ENCODE measurements at places on chromosomes 12 and 14.

GRCh38 chr12:3274664-3275063 lies 197.5 kb downstream of the TSPAN9 start:
- no peak for DNase-seq

- no peak for DNase-seq
Measured at GRCh38 chr12:459430-460258, at the start of gene B4GALNT3. Gene B4GALNT3, plus strand, starts transcription at chr12:459939. Its CDS starts 438 bp downstream, at chr12:460377.

DNA sequence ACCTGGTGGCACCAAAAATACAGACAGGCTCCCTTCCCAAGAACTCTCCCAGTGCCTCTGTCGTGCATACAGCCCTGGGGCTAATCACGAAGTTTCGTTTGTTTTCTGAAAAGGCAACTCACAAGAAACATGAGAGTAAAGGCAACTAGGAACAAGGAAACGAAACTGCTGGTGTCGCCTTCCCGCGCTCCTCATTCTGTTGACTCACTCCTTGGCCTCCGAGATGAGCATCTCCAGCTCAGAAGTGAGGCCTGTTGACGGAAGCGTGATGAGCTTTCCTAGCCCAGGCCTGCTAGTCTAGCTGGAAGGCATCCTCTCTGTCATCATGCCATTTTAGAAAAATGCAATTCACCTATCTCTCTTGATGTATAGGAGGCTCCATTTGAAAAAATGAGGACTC lies 50.5 kb downstream of the TTC9 start:
- DNase-seq: no peak

DNA sequence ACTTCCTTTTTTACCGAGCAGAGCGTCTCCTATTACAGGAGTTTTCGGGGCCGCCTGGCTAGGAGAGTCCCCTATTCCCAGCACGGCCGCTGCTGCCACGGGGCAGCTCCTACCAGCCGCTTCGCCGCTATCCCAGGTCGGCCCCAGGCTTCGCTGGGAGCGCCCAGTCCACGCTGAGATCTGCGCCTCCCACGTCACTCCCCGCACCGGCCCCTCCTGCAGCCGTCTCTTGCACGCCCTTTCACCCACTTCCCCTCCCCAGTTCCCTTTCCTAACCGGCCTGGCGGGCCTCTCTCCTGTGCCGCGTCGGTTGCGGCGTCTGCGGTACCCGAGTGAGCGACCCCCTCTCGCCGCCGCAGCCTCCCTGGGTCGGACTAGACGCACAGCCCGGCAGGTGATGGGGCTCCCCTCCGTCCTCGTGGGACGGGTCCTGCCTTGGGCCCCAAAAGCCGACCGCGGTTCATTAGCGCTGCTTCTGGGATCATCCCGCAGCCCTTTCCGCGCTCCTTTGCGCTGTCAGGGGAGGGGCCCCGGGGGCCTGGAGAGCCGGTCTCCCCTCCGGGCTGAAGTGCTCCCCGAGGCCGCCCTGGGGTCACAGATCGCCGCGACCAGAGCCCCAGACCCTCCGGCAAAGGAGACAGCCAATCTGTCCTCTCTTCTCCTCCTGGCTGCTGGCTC lies 1318.4 kb downstream of the TMEM121 start:
- DNase-seq: no peak

GRCh38 chr14:91996948-91997371 lies 42.9 kb downstream of the TRIP11 start:
- DNase-seq: peak; percentile 87

DNA sequence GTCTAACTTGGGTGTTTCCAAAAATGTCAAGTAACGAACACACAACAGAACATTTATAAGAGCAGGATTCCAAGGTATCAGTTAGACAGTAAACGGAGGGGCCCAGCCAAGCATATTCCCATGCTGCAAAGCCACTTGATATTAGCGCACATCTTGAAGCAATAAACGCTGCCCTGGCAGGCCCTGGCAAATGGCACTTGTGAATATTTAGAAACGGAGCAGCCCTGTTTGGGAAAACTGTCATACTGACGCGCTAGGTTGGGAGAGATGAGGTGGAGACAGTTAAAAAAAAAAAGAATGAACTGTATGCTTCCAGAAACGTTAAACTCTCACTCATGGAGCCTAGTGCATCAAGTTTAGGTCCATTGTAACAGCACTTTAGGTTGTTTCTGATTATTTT lies 9.3 kb downstream of the DGLUCY start:
- DNase-seq: no peak

DNA sequence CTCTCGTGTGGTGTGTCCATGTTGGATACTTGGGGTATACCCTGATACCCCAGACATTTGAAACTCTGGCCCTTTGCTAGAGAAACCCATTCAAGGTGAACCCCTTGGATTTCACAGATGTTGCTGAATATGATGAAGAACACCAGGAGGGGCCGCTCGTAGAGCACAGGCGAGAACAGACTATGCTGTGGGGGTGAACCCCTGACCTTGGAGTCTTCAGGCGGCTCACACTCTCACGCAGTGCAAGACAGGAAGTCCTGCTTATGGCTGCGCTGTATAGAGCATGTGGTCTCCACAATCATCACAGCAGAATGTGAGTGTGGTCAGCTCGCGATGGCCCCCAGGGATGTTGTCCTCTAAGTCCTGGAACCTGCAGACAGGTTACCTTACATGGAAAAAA lies 60.4 kb downstream of the SLC15A4 start:
- DNase-seq: no peak

GRCh38 chr12:71223139-71223538 lies 65.3 kb upstream of the TSPAN8 start:
- no peak for DNase-seq

DNA sequence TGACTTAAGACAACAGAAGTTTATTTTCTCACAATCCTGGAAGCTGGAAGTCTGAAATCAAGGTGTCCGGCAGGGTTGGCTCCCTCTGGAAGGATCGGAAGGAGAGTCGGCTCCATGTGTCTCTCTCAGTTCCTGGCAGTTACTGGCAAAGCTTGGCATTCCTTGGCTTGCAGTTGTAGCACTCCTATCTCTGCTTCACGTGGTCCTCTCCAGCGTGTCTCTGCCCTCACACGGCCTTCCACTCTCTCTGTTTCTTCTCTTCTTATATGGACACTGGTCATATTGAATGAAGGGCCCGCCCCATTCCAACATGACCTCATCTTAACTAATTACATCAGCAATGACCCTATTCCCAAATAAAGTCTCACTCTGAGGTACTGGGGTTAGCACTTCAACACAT lies 60.1 kb upstream of the TUNAR start:
- DNase-seq: no peak

DNA sequence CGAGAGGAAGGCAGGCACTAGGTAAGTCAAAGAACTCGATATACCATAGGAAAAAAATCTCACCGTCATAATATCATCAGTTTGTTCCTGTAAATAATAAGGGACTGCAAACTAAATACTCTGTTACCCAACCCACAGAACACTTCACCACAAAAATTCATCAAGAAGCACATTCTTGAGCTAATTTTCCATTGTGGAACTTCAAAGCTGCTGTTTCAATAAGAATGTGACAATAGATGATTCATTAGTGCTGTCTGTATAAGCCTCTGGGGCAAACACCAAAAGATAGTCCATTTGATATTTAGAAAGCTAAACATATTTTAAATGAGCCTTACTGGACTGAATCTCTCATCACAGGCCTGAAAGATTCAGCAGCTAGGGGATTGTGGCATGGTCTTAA lies 219.4 kb downstream of the KSR2 start:
- DNase-seq: no peak

DNA sequence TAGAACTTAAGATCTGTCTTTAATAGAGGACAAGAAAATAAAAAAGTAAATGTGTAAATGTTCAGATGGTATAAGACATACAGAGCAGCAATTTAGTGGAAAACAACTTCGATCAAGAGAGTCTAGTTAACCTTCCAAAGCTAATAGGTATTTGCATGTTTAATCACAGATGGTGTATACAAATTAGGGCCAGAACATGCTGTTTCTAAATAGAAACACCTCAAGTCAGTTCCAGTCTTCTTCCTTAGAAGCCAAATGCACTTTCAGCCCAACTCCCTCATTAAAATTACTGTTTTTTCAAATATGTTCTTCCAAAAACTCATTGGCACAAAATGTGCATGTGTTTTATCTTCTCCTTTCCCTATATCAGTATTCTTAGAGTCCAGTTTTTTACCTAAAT lies 604.4 kb downstream of the SLC6A15 start:
- DNase-seq: no peak

GRCh38 chr12:68069275-68069674 lies 80.0 kb downstream of the IFNG-AS1 start:
- no peak for DNase-seq

- no peak for DNase-seq
Measured at GRCh38 chr14:100686858-100687257, 39.8 kb upstream of the DLK1 start.

DNA sequence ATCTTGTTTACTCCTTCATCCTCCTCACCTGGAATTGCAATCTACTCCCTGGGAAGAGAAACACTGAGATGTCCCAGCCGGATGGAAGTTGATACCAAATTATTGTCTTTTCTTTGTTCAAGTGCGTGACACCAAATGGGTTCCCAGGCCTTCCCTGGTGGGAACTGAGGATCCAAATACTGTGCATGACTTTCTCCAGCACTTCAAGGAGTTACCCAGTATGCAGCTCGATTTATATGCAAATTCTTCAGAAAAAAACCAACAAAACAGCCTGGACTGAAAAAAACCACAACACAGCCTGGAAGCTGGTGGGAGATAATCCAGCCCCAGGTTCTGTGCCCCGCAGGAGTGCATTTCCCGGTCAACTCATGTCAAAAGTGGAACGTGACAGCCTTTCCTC lies 310.6 kb downstream of the GLT1D1 start:
- DNase-seq: no peak

DNA sequence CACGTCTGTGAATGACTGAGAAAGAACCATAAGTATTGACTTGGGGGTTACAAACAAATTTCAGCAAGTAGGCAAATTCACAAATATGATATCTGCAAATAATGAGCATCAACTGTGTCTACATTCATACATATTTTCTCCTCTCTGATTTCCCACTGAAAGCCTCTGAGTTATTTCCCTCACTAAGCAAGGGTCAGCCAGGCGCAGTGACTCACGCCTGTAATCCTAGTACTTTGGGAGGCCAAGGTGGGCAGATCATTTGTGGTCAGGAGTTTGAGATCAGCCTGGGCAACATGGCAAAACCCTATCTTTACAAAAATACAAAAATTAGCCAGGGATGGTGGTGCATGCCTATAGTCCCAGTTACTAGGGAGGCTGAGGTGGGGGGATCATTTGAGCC lies 80.8 kb downstream of the SLC25A21 start:
- DNase-seq: no peak

- DNase-seq: no peak
Measured at GRCh38 chr14:103762541-103762940, 46.9 kb downstream of the ZFYVE21 start.

DNA sequence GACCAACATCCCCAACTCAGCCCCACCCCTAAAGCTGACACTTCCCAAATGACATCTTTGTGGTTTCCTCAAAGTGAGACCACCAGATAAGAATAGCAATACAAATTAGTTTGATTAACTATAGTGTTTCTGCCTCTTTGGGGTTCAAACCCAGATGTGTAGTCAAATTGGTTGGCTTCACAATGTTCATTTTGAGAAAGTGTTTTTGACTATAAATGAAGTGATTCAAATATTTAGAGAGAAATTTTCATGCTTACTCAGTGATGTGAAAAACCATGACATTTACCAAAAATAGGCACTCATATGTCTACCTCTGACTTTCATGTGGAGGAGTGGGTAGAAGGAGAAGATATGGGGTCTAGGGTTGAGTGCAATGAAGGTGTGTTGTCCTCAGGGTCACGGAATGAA lies 218.4 kb downstream of the BCAT1 start:
- no peak for DNase-seq

DNA sequence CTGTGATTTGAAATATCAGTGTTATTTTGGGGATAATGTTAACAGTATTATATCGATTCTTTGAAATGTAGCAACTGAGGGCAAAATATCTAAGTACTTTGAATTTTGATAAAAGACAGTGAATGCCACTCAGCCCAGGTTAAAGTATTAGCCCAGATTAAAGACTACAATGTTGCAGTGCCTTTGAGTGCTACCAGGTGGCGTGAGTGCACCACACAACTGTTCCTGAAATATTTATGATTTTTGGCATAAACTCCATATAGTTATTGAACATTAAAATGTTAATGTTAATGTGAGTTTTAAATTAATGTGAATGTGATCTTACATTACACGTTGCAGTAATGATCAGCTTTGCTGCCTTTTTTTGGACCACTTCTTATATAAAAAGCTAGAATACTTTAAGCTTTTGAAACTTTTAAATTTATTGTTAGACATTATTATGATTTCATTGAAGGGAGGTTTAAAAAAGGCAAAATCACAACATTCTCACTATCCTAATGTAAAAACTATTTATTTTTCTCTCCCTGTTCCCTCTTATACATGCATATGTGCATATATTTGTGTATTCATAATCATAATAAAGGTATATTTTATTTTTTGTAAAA lies 22.5 kb downstream of the MRPS35 start:
- DNase-seq: no peak

- no peak for DNase-seq
Measured at GRCh38 chr12:47504775-47505446, 200.9 kb downstream of the RPAP3 start.

- DNase-seq: no peak
Measured at GRCh38 chr14:77140359-77141213, 1.0 kb downstream of the ZDHHC22 start.

DNA sequence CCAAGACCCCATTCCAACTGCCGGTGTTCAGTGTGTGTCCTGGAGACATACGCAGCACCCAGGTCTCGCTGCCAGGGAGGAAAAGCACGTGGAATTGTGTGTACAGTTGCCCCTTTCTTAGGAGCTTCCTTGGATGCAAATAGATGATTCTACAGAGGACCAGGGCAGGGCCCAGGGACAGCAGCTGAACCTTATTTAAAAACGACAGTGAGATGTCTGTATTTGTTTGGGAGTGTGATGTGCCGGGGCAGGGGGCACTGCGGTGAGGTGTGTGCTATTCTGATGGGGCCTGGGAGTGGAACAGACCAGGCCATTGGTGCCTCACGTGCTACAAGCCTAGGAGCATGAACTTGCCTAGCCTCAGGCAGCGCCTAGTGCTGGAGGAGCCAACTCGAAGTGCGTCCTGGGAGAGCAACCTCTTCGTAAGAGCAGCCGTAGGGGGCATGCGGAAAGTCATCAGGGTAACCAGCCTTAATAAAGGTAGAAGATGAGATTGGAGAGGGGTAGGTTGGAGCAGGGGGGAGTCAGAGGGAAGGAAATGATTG lies 98.3 kb upstream of the ESRRB start:
- no peak for DNase-seq

- DNase-seq: no peak
Measured at GRCh38 chr12:6047249-6048237, 76.9 kb downstream of the VWF start.
